Neural progenitor cell (in vitro differentiated cells): ENCODE measurements at places on chromosomes 12 and 14. TPM values are rescaled to one million over a fixed set of nuclear protein-coding genes. Genes with fewer than 3 reads are reported as not detected.

GRCh38 chr14:104554608-104555429 lies 24.7 kb upstream of the C14orf180 start:
- no peaks in the 10 kb centered on the region for H3K27me3 ChIP-seq
- no peaks in the 10 kb centered on the region for H3K4me1 ChIP-seq
- DNase-seq: no peak
- H3K36me3 ChIP-seq: no peaks in the 10 kb centered on the region

DNA sequence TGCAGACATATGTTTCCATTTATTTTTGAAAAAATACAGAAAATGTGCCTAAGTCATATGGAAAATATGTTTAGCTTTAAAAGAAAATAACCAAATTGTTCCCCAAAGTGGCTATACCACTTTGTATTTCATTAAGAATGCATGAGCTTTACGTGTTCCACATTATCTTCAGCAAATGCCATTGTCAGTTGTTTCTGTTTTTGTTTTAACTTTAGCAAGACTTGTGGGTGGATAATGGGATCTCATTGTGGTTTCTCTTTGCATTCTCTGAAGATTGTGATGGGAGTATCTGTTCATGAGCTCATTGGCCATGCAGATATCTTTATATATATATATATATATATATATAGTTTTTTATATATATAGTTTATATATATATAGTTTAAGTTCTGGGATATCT lies 181.5 kb downstream of the CCER1 start:
- no peak overlapping the region for H3K4me3 ChIP-seq
- DNase-seq: no peak
- no peak overlapping the region for H3K27ac ChIP-seq
- no peaks in the 10 kb centered on the region for H3K4me1 ChIP-seq

DNA sequence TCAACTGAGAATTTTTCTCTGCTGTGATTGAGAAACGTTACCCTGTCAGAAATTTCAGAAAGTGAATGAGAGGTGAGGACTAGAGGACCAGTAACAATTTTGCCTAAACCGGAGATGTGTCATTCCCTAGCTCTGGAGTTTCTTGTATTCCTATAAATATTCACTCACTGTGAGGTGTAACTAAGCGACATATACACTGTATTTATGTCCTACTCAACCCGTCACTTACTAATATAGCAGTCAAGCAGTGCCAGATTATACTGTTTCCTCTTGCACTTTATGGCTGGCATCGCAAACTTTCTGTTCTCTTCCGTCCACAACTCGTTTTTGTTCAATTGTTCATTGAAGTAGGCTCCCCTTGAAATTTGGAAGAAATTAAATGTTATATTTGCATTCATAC lies 192.9 kb downstream of the NOVA1 start:
- H3K27ac ChIP-seq: no peak overlapping the region
- H3K36me3 ChIP-seq: no peaks in the 10 kb centered on the region
- no peak overlapping the region for H3K4me3 ChIP-seq
- no peaks in the 10 kb centered on the region for H3K27me3 ChIP-seq
- H3K4me1 ChIP-seq: peaks cover 8% of the 10 kb centered on the region
- no peak for DNase-seq

Gene IFNG-AS1
- not detected in 2 replicates for total RNA-seq

Gene ARG2
- 91.8 and 92.4 TPM in 2 replicates for total RNA-seq

DNA sequence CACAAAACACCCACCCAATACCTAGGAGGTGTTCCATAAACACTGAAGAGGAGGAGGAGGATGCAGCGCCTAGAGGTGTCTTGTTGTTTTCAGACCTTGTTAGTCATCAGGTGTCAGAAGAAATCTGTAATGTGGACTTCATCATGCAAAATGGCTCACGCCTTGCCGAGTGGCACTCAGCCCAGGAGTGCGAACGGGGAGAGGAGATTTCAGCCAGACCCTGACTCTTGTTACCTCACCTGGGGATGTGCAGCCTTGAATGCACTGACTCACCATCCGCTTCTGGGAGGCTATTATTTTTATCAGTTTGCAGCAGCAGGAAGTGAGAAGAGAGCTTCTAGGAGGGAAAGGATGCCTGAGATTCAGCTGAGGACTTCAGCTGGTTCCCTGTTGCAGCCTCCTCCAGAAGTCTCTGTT lies 48.2 kb upstream of the PLXNC1 start:
- H3K36me3 ChIP-seq: no peaks in the 10 kb centered on the region
- H3K4me3 ChIP-seq: no peak overlapping the region
- DNase-seq: no peak
- no peak overlapping the region for H3K27ac ChIP-seq

Gene ASB2
- 0.62 TPM in 1 of 2 replicates, not detected in the other for total RNA-seq

Gene OAS2
- 0.12 TPM in 1 of 2 replicates, not detected in the other for total RNA-seq

GRCh38 chr12:54421175-54421878 lies 2.3 kb upstream of the ITGA5 start:
- H3K36me3 ChIP-seq: no peaks in the 10 kb centered on the region
- no peak for DNase-seq
- H3K4me3 ChIP-seq: no peak overlapping the region
- peaks cover 34% of the 10 kb centered on the region for H3K4me1 ChIP-seq
- H3K27me3 ChIP-seq: no peaks in the 10 kb centered on the region

DNA sequence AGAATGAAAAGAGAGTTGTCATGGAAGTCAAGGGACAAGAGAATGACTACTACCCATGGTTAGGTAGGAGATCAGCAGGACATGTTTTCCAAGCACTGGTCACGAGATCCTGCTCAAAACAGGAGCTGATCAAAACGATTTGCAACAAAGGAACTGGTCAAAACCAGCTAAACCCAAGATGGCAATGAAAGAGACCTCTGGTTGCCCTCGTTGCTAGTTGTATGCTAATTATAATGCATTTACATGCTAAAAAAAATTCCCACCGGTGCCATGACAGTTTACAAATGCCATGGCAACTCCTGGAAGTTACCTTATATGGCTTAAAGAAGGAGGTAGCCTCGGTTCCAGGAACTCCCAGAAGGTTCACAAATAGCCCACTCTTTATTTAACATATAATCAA lies 95.0 kb upstream of the OTX2 start:
- no peaks in the 10 kb centered on the region for H3K36me3 ChIP-seq
- peaks cover 47% of the 10 kb centered on the region for H3K4me1 ChIP-seq
- no peak overlapping the region for H3K4me3 ChIP-seq
- H3K27me3 ChIP-seq: no peaks in the 10 kb centered on the region
- DNase-seq: no peak

- DNase-seq: peak; percentile 29
- no peaks in the 10 kb centered on the region for H3K36me3 ChIP-seq
- H3K4me1 ChIP-seq: peaks cover 8% of the 10 kb centered on the region
- H3K27ac ChIP-seq: no peak overlapping the region
- no peak overlapping the region for H3K4me3 ChIP-seq
These were observed 33.1 kb downstream of the CMKLR1 start for GRCh38 chr12:108305991-108306501.

- no peaks in the 10 kb centered on the region for H3K36me3 ChIP-seq
- H3K27me3 ChIP-seq: no peaks in the 10 kb centered on the region
- H3K4me3 ChIP-seq: no peak overlapping the region
- no peak for DNase-seq
- no peaks in the 10 kb centered on the region for H3K4me1 ChIP-seq
These were observed 648.1 kb downstream of the BCL11B start for GRCh38 chr14:98623788-98624415.

Gene P2RX2
- 0.15 TPM in 1 of 2 replicates, not detected in the other for total RNA-seq

- peaks cover 15% of the 10 kb centered on the region for H3K27me3 ChIP-seq
- H3K27ac ChIP-seq: peak overlapping the region; percentile 88
- DNase-seq: peak; percentile 2
- no peaks in the 10 kb centered on the region for H3K36me3 ChIP-seq
- peak overlapping the region; percentile 80 for H3K4me3 ChIP-seq
These were observed 884 bp downstream of the CAPRIN2 start for GRCh38 chr12:30753751-30754382.

DNA sequence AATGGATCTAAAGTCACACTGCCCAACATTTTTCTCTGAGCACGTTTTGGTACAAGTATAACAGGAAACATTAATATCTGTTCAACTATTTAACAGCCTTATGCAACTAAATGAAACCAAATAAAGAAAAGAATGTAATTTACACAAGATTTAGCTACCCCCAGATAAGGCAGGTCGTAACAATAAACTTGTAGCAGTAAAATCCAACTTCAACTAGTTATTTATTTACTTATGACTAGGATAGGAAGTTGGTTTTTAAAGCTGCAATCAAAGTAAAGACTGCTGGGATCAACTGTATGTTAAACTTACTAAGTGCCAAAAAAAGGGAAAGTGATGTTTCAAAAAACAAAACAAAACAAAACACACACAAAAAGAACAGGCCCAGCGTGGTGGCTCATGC lies 30.9 kb downstream of the FERMT2 start:
- no peak for DNase-seq
- H3K4me3 ChIP-seq: no peak overlapping the region
- no peak overlapping the region for H3K27ac ChIP-seq
- H3K4me1 ChIP-seq: peaks cover 13% of the 10 kb centered on the region

- no peaks in the 10 kb centered on the region for H3K27me3 ChIP-seq
- no peak overlapping the region for H3K27ac ChIP-seq
- H3K36me3 ChIP-seq: no peaks in the 10 kb centered on the region
- no peak for DNase-seq
- H3K4me3 ChIP-seq: no peak overlapping the region
- H3K4me1 ChIP-seq: no peaks in the 10 kb centered on the region
These were observed 25.5 kb downstream of the CLECL1 start for GRCh38 chr12:9707356-9707755.

DNA sequence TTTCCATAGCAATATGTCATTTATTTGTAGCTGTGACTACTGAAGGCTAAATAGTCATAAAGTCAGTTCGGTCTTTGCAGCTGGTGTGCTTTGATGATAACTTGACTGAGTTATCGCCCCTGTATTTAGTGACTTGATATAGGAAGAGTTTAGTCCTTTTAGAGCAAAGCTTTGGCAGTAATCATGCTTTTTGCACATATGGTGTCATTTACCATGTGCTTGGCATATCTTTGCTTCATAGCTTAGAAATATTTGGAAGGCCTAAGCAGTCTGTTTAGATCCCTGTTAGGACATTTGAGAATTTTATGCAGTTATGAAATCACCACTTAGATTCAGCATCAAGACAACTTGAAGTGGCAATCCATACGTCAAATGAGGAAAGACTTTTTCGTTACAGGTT lies 31.6 kb downstream of the POLR3B start:
- H3K27ac ChIP-seq: no peak overlapping the region
- H3K4me3 ChIP-seq: no peak overlapping the region
- H3K36me3 ChIP-seq: no peaks in the 10 kb centered on the region
- no peaks in the 10 kb centered on the region for H3K27me3 ChIP-seq
- no peaks in the 10 kb centered on the region for H3K4me1 ChIP-seq
- no peak for DNase-seq

GRCh38 chr12:2337031-2338010 lies 284.5 kb downstream of the CACNA1C start:
- peaks cover 10% of the 10 kb centered on the region for H3K4me1 ChIP-seq
- H3K36me3 ChIP-seq: no peaks in the 10 kb centered on the region
- DNase-seq: no peak

DNA sequence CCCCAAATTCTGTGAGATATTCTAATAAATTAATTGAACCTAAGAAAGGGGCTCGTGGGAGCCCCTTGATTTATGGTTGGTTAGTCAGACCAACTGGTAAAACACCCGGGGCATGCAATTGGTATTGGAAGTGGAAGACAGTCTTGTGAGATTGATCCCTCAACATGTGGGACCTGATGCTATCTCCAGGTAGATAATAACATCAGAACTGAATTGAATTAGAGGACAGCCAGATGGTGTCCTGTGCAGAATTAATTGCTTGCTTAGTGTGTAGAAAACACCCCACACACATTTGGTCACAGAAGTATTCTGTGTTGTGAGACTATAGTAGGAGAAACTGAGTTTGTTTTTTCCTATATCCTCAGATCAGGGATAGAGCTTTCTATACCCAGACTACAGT lies 22.0 kb downstream of the PYROXD1 start:
- H3K36me3 ChIP-seq: no peaks in the 10 kb centered on the region
- H3K4me1 ChIP-seq: no peaks in the 10 kb centered on the region
- no peak overlapping the region for H3K27ac ChIP-seq
- H3K27me3 ChIP-seq: no peaks in the 10 kb centered on the region
- no peak overlapping the region for H3K4me3 ChIP-seq
- DNase-seq: no peak

- no peak overlapping the region for H3K27ac ChIP-seq
- no peak for DNase-seq
- H3K4me3 ChIP-seq: no peak overlapping the region
- no peaks in the 10 kb centered on the region for H3K36me3 ChIP-seq
These were observed 74.7 kb downstream of the NUAK1 start for GRCh38 chr12:106063826-106064720.

DNA sequence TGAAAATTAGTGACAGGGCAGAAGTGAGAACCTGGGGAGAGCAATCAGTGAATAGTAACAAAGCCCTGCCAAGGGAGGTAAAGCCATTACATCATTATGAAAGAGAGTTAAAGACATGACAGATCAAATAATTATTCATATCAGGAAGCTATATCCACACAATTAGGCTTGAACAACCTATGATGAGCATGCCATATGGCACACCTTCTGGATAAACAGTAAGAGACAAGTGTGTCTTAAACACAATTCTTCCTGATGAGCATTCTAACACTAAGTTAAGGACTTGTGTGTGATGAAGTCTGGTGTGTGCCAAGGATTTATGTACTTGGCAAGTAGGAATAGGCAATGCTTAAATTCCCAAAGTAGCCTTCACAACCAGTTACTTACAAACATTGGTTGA lies 76.1 kb downstream of the GALNT4 start:
- no peaks in the 10 kb centered on the region for H3K36me3 ChIP-seq
- H3K4me1 ChIP-seq: peaks cover 31% of the 10 kb centered on the region
- H3K4me3 ChIP-seq: no peak overlapping the region
- H3K27ac ChIP-seq: no peak overlapping the region
- H3K27me3 ChIP-seq: no peaks in the 10 kb centered on the region

GRCh38 chr14:104278214-104278534 lies 139.8 kb downstream of the KIF26A start:
- H3K36me3 ChIP-seq: no peaks in the 10 kb centered on the region
- no peak overlapping the region for H3K27ac ChIP-seq
- H3K4me3 ChIP-seq: no peak overlapping the region
- H3K27me3 ChIP-seq: no peaks in the 10 kb centered on the region

Gene AVPR1A
- total RNA-seq: 0.04 and 0.09 TPM in 2 replicates

Gene PPP4R4
- total RNA-seq: 25.5 and 27.8 TPM in 2 replicates

DNA sequence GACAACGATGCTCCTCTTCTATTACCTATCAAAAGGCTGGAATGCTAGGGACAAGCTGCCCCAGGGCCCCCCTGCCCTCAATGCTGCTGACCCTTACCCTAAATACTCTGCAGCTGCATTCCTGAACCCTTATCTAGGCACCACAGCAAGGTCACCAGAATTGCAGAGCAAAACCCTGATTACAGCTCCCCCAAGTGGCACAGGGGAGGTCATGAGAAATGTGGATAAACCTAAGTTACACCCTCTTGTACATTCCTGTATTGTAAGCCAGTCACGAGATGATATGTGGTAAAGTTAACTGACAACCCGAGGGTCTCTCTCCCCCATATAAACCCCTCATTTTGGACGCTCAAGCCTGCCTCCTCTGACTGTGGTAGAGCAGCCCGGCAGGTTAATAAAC lies 411.8 kb upstream of the STXBP6 start:
- no peak for DNase-seq
- no peak overlapping the region for H3K27ac ChIP-seq
- H3K36me3 ChIP-seq: no peaks in the 10 kb centered on the region
